ENCODE measurements at places on chromosomes 16 and 17.
A peak's percentile ranks its signal among the peaks of the same experiment; 100 is the strongest.

GRCh38 chr16:71681360-71681759, 43.1 kb downstream of the PHLPP2 start:
- no peak for DNase-seq

GRCh38 chr17:28693869-28694268, 17.8 kb downstream of the PROCA1 start:
- no peak for DNase-seq

- no peak for DNase-seq
Measured at GRCh38 chr17:45631941-45632340, 141.4 kb upstream of the PLEKHM1 start.

GRCh38 chr17:77246110-77247047, 105.6 kb downstream of the SEC14L1 start:
- no peak for DNase-seq

DNA sequence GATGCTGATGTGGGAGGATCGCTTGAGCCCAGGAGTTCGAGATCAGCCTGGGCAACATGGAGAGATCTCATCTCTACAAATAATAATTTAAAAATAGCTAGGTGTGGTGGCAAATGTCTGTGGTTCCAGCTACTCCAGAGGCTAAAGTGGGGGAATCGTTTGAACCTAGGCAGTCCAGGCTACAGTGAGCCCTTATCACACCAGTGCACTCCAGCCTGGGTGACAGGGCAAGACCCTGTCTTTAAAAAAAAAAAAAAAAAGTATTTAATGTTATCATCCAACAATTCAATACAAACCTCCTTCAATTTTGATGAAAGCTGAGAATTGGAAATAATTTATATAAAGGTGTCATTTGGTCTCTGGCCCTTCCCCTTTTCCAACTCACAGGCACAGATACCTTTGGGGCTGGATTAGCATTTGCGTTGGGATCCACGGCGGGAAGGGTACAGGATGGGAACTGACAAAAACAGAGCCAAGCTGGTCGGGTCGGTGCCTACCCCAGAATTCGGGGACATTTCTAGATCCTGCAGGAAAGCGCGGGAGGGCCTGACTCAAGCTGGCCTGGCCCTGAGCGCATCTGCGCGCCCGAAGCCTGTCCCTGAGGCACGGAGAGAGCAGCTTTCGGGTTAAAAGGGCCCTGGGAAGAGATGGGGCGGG, 860 bp upstream of the DCAF7 start:
- DNase-seq, result no peak

- DNase-seq, result no peak
Measured at GRCh38 chr17:37206299-37206698, 169.5 kb upstream of the C17orf78 start.

DNA sequence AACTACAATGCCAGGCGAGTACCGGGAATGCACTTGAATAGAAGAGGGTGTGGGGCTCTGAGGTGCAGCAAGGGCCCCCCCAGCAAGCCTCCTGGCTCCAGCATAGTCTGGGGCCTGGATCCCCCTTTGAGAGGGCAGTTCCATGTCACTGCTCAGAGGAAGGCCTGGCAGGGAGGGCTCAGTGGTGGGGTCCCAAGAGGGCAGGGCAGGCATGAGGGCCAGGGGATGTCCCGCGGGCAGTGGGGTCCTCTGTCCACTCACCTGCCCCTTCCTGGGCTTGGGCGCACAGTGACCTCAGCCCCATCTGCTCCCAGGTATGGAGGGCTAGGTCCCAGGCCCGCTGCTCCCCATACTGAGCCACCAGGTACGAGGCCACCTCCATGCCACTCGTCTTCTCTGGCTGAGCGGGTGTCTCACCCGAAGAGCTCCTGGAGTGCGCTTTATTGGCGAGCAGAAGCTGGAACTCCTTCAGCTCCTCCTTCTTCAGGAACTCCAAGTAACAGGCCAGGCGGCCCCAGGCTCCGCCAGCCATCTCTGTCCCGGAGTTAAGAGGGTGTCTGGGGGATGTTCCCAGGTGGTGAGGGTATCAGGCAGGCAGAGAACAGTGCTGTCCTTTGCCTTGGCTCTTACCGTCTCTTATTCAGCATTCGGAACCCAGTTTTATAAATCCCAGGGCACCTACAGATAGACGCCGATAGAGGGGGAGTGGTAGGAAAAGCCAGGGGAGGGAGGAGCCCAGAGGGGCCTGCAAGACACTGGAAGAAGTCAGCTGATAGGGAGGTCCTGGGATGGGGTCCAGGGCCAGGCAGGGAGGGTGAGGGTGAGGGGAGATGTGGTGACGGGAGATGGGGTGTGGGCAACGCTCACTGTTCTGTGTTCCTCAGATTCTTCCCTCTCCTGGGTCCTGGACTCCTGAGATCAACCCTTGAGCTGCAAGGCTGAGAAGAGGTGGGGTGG, 605 bp downstream of the NLRP1 start:
- no peak for DNase-seq

GRCh38 chr16:86946396-86946795, 368.0 kb downstream of the FOXL1 start:
- DNase-seq, result no peak

- DNase-seq, result peak; percentile 12
Measured at GRCh38 chr17:17784657-17785267, 52.0 kb downstream of the SREBF1 start.

DNA sequence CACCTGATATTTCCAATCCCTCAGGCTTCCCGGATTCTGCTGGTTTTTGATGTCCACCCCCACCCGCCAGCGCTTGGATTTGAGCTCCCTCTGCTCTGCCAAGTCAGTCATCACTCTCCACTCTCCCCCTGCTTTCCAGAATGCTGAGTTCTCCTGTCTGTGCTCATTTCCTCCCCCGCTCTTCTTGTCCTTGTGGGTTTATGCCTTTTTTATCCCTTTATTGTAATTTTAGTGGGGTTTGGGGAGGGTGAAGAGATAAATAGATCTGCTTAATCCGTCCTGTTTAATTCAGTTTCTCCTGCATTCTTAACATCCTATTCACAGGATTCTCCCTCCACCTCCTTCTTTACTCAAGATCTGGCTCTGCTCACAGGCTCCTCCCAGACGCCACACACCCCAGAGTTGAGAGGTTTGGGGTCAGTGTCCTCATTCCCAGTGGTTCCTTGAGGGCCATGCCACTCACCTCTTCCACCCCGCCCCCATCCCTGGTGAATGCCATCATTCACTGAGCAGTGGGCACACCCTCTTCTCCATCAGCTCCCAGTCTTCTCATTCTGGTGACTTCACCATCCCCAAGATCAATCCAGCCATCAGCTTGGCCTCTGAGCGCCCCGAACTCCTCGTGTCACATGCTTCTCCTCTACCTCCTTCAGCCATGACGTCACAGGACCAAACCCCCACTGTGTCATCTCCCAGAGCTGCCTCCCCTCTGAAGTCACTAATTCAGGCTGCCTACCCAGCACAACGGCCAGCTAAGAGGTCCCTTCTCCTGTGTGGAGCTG, 15.1 kb upstream of the GUCY2D start:
- no peak for DNase-seq

GRCh38 chr16:52498328-52499059, 48.4 kb downstream of the TOX3 start:
- DNase-seq, result no peak

GRCh38 chr17:17419166-17419565, 57.6 kb upstream of the MED9 start:
- DNase-seq, result no peak

- DNase-seq, result no peak
Measured at GRCh38 chr16:78324649-78325285, 225.3 kb downstream of the WWOX start.

- DNase-seq, result no peak
Measured at GRCh38 chr16:55012793-55013192, 82.1 kb downstream of the IRX5 start.

GRCh38 chr16:30186782-30187555, 3.6 kb downstream of the CORO1A start:
- DNase-seq, result peak; percentile 83

- DNase-seq, result no peak
Measured at GRCh38 chr16:51156807-51157200, 5.7 kb upstream of the SALL1 start.

DNA sequence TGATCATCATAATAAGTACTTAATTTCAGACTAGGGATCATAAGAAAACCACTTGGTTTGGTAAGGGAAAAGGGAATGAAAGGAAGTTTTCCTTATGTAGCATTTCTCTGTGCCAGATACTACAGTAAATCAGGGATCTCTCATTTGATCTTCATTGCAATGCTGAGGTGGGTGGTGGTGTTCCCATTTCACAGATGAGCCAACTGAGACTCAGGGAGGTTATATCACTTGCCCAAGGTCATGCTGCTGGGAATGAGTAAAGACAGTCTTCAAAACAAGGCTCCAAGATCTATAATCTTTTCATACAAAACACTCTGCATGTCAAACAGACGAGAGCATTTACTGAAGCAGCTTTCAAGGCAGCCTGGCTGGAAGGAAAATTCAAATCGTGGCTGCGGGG, 124.6 kb downstream of the GP2 start:
- DNase-seq, result no peak

- DNase-seq, result no peak
Measured at GRCh38 chr16:88200896-88201185, 181.9 kb upstream of the ZNF469 start.

GRCh38 chr17:16013943-16014407, 14.4 kb downstream of the TTC19 start:
- DNase-seq, result no peak

GRCh38 chr16:25371342-25371741, 113.7 kb upstream of the ZKSCAN2 start:
- DNase-seq, result no peak

GRCh38 chr17:16398270-16399267, 16.8 kb upstream of the TRPV2 start:
- DNase-seq, result no peak

DNA sequence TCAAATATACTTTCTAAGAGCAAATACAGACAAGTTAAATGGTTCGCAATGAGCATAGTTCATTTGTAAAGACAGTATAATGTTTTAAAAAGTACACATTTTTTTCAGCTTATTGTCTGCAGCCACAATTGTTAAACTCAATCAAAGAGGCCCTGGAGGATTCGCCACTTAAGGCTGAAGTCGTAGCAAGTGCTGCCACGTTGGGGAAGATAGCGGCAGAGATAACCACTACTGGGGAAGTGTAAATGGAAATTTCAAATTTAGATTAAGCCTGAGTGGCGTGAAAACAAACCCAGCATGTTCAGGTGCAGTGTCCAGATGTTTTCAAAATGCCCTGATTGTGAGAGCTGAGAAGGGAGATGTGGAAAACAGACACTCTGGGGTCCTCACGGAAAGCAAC, 8.4 kb downstream of the PMP22 start:
- no peak for DNase-seq

DNA sequence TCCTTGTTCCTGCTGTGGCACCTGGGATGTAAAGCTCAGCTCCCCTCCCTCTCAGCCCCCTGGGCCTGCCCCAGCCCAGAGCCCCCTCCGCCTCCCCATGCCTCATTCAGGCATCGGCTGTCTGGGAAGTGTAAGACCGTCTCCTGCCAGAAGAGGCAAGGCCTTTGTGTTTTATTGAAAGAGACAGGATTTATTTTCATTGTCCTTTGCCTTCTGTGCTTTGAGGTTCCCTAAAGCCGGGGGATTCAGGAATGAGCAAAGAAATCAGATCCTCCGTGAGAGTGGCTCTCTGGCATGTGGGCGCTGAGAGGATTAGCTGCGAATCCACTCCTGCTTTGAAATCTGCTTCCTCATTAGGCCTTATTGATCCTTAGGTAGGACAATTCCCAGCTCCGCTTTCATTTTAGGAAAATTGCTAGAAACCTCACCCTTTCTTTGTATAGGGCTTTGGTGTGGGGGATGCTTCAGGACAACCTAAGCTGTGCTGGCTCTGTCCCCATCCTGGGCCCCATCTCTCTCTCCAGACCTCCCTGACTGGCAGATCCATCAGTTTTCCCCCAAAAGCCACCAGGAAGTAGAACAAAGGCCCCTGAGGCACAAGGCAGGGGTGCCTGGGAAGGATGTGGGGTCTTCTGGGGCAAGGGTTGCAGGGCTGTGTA, 211.5 kb upstream of the TNRC6C start:
- DNase-seq, result no peak

- no peak for DNase-seq
Measured at GRCh38 chr17:40791787-40792436, 7.8 kb downstream of the KRT28 start.

- no peak for DNase-seq
Measured at GRCh38 chr17:79835953-79836509, 3.2 kb downstream of the CBX4 start.

DNA sequence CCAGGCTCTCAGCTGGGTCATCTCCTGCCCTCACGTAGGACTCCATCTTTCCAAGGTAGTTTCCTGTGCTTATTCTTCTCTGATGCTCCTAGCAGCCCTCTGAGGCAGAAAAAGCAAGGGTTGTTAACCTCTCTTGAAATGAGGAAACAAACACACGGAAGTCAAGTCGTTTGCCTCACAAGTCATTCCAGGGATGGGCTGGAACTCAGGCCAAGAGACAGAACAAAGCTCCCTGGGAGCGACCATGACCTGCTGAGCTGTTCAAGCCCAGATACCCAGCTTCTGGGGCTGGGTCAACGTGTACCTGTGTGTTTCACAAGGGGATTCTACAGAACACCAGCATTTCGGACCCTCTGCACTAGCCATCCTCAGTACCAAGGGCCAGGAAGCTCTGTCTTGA, 28.1 kb downstream of the SRL start:
- DNase-seq, result no peak

DNA sequence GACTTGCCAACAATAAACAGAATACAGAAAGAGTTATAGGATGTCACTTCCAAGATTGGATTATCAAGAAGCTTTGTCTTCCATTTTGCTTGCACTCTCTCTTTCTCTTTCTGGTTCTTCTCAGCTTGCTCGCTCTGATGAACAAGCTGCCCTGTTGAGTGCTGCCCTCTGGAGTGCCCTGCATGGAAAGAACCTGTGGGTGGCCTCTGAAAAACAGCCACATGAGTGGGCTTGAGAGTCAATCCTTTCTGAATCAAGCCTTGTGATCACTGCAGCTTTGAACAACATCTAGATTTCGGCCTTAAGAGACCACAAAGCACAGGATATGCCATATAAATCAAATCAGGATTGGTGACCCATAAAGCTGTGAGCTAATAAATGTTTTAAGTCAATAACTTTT, 185.1 kb downstream of the KIF2B start:
- DNase-seq, result no peak

DNA sequence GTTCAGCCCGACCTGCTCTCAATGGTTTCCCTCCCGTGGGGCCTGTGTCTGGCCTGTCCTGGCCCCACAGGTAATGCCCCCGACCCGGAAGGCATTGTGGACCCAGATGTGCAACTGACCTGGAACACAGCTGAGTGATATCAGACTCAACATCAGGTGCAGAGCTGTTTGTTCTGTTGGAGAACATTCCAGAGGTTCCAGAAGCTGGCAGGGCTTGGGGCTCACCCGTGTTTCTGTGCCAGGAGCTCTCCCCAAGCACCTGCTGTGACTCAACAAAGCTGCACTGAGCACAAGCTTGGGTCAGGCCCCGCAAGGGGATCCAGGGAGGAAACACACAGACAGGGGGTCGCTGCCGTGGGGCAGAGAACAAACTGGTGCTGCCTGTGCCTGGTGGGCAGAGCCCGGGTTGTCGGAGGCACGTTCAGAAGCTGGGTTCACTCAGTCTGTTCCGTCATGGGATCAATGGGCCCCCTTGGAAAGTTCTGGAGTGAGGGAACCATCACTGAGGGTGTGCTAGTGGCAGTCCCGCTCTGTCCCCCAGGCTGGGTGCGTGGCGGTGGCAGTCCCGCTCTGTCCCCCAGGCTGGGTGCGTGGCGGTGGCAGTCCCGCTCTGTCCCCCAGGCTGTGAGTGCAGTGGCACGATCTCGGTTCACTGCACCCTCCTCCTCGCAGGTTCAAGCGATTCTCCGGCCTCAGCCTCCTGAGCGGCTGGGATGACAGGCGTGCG, 22.1 kb downstream of the HS3ST6 start:
- no peak for DNase-seq

Data from activated naive CD4-positive, alpha-beta T cell (primary cell).